ENCODE measurements at places on chromosomes 5 and 9.

DNA sequence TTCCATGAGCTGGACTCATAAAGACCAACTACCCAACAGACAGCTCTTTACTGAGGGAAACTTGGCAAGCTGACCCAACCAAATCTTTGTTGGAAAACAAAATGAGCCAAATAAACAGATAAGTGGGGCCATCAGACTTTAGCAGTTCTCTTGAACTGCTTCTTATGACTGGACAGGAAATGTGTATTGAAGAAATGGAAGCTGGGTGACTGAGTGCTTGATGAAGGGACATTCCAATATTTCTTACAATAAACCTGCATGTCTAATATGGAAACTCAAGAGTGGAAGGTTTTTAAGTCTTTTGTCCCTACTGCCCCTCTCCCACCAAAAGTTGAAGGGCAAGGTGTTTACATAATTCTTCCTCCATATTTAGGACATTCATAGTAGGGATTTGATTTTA lies 218.8 kb upstream of the NR4A3 start:
- no peak for DNase-seq

DNA sequence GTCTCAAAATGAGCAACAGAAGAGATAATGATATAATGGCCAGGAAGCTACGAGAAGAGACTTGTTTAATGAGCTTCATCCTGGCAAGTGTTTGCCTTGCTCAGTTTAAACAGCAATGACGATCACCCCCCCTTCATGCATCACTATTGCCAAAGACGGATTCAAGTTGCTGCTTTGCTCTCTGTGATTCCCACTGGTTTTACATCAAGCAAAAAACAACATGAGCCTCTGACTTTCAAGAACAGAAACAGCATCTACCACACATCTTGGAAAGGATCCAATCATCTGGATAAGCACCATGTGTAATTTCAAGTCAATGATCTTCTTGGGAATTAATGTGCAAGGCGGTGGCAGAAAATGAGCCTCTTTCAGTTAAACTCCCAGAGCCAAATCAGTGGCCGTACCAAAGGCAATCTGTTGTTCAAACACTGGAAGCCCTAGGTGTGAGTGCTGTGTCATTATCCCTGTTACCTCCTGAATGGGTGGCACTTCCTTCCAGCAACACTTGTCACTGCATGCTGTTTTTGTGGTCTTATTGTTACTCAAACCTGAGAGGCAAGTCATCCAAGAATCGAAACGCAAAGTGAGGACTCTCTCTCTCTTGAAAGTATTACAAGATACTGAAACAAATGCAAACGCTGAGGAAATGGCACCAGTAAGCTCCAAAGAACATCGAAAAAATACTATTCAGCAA lies 72.8 kb downstream of the MED27 start:
- peak; percentile 38 for DNase-seq

- peak; percentile 68 for DNase-seq
Measured at GRCh38 chr9:84697509-84698114, 28.1 kb downstream of the NTRK2 start.

DNA sequence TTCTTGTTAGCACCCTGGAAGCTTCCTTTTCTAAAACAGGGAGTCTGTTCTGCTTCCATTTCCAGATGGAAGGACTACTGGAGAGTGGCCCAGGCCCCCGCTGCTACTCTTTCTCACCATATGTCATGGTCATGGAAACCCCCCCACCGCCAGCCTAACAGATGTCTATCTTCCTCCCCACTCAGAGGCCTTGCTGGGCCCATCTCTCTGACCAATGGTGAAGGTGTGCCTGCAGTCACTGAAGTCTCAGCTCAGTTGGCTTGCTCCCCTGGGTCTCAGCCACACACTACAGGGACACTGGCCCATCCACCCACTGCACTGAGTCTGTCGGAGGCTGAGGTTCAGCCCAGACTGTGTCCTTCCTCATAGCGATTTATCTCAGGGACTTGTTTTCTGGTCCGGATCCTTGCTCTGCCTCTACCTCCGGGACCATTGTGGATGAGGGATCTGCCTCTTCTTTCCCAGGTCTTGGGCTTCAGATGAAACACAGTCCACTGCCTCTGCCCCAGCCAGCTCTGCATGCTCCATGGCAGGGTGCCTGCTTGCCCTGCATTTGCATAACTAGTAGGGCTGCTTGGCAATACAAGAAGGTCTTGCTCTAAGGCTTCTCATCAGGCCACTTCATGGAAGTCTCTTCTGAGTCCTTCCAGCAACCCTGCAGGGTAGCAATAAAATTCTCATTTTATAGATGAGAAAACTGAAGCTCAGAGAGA lies 30.8 kb downstream of the GALNT12 start:
- no peak for DNase-seq

- DNase-seq = peak; percentile 42
Measured at GRCh38 chr5:137752905-137753690, 1.1 kb downstream of the HNRNPA0 start.

GRCh38 chr5:127941646-127942045 lies 141.9 kb upstream of the SLC12A2 start:
- DNase-seq = peak; percentile 77

DNA sequence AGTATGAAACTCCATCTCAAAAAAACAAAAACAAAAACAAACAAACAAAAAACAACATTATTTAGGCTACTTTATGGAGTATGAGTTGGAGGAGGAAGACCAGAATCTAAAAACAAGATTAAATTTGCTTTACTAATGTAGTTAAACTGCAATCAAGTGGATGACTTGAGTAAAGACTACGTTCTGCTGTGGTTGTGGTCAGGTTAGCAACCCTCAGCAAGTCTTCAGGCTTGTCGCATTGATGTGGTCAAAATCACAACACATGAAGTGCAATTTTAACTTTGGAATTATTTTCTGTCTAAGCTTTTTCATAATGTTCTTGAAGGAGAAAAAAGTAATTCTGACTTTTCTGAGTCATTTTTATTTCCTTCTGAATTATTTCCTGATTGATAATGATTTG lies 43.1 kb downstream of the PDE6A start:
- no peak for DNase-seq

DNA sequence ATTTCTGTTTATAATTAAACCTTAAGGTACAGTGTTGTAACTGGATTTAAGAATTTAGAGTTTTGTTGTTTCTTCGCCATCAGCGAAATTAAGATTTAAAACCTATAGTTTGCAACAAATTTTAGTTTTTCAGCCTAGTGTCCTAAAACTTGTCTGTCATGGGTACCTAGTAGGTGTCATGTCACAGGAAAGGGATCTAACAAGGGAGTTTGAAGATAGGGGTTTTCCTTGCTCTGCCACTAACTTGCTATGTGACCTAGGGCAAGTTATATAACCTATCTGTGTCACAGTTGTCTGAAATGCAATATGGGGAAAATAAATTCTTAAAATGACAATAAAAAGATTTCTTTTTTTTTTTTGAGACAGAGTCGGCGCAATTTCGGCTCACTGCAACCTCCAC lies 9.2 kb upstream of the ABL1 start:
- no peak for DNase-seq

DNA sequence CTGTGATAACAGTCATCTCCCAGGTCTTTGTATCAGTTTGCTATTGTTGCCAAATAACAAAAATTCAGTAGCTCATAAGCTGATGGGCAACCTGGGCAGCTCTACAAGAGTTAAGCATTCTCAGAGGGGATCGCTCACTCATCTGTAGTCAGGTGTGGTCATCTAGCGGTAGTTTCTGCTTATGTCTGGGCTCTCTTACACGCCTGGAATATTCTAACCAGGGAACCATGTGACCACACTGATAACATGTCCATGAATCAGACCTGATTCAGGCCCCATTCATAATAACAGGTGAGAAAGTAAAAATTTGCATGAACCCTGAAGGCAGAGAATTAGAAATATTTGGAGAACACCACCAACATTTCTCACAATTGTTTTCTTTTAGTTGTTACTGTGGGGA lies 576.1 kb downstream of the SLCO4C1 start:
- no peak for DNase-seq

- DNase-seq = no peak
Measured at GRCh38 chr5:81842795-81843398, 92.0 kb upstream of the SSBP2 start.

DNA sequence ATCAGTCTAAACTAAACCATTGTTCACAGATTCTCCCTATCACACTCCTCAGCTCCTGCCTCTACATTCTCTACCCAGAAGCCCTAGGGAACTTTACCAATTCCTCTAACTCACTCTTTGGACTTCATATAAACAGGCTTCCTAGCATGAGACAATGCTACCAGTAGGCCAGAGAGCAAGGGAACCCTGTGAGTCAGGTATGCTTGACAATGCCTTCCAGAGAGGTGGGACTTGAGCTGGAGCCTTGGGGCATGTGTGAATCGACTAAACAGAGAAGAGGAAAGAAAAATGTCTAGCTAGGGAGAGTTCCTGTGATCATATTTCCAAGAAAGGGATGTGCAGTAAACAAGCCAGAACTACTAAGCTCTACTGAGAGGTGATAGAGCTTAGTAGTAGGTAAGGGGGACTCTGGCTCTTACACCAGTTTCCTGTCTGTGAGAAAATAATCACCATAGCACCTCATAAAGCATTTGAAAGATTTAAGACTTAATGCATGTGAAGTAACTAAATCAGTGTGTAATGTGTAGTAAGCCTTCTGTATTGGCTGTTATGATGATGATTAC lies 6.4 kb upstream of the RFK start:
- DNase-seq = no peak

DNA sequence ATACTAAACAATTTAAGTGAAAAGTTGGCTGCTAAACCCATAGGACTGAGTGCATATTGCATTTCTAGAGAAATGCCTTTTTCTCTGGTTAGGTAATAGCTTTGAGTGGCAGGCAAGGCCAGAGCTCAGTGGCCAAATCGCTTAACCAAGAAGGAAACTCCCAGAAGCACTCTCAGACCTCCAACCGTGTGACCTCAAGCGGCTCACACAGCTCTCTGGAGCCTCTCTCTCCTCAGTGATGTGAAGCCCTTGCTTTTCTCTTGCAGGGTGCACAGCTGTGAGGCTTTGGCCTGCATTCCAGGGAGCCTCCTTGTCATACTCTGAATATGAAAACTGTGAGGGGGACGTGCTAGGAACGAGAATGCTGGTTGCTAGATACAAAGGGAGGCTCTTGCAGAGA lies 106.7 kb downstream of the INSYN2B start:
- no peak for DNase-seq

DNA sequence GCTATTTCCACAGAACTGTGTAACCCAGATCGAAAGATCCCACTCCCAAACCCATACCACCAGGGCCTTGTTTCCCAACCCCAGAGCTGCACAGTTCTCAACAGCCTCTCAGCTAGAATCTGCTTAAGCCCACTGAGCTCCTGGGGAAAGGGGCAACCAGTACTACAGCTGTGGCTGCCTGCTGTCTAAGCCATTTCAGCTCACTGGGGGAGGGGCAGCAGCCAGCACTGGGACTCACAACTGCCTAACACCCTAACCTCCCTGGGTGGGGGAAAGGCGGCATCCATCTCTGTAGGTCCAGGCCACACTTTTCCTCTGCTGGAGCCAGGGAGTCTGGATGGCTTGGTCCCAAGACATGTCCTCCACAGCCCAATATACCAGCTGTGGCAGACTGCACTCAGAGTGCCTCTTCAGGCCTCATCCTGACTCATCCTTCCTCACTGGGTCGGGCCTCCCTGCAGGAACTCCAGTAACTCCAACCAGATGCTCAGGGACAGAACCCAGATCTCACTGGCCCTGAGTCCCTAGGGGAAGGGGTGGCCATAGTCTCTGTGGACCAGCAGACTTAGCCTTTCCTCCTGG lies 241.4 kb downstream of the HINT1 start:
- peak; percentile 50 for DNase-seq

- DNase-seq = no peak
Measured at GRCh38 chr9:129888293-129889121, 53.2 kb downstream of the USP20 start.

DNA sequence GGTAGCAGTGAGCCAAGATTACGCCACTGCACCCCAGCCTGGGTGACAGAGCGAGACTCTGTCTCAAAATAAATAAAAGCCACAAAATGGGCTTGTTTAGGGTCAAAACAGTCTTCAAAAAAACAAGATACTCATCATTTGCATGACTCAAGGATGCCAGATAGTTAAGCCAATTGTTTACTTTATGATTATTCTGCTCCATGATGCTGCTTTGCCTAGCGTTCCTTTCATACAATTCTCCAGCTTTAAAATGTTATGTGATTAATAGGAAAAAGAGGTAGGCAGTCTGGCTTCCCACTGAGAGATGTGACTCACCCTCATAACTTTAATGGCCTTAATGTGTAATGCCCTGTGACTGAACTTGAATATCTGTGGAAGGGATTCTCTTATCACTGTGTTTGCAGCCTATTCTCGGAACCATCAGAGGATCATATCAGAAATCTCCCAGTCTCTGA lies 364.6 kb upstream of the TRPC7 start:
- peak; percentile 97 for DNase-seq

DNA sequence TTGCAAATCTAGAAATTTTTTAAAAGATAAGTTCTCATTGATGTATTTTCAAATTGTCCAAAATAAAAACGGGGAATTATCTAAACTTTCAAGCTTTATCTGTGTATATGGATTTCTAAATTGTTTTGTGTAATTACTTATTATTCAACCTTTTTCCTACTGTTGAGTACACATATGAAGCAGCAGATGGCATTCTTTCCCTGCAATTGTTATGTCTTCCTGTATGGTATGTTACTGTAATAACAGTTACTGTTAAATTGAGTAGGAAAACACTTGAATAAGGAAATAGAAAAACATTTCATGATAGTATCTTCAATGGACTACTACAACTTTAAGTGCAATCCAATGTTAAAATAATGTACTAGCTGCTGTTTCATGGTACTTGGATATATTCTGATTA lies 124.8 kb downstream of the RANBP17 start:
- peak; percentile 36 for DNase-seq

DNA sequence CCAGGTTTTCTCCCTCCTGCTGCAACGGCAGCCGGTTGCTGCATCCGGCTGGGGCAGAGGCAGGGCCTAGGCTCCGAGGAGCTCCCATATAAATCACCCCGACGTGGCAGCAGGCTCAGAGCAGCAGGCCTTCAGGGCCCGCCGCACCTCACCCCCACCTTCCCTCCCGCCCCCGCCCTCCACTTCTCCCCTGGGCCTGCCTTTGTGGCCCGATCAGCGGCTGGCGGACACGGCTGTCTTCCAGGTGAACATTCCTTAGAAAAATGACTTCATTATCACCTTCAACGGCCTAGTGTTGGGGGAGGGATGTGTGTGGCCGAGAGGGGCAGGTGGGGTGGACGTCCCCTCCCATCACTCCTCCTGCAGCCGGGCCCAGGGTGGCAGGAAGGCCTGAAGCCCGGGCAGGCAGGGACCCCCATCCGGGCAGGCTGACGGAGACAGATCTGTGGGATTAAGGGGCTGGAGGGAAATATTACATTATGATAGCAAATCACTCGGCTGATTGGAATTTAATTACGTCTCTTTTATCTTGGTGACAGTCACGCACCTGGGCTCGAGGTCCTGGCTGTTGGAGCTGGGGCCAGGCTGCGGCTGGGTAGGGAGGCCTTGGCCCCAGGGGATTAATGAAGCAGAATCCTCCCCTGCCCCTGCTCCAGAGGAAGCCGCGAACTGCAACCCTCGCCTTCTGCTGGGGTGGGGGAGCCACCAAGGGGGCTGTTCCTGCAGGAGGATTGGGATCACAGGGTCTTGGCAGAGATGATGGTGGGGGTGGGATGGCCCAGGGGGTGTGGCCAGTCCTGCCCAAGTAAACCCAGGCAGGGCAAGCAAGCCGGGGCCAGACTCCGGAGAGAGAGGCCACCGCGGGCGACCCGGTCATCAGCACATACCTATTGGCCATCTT lies 38.4 kb upstream of the RXRA start:
- no peak for DNase-seq

- DNase-seq = no peak
Measured at GRCh38 chr5:107218457-107219193, 452.1 kb downstream of the EFNA5 start.

GRCh38 chr5:16918891-16919671 lies 17.0 kb downstream of the MYO10 start:
- DNase-seq = no peak
